ENCODE measurements at places on chromosomes 12 and 14.

DNA sequence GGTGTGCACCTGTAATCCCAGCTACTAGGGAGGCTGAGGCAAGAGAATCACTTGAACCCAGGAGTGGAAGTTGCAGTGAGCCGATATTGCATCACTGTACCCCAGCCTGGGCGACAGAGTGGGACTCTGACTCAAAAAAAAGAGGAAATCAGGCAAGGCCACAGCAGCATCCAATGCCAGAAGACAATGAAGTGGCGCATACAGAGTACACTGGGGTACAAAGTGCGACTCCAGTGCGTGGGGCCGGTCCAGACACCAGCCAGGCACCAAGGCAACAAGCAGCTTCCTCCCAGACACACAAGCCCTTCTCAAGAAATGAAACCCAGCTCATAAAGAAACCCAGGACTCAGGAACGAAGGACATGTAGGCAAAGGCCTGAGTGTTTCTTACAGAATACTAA is 28.2 kb downstream of the TTC7B start:
- no peak for DNase-seq

DNA sequence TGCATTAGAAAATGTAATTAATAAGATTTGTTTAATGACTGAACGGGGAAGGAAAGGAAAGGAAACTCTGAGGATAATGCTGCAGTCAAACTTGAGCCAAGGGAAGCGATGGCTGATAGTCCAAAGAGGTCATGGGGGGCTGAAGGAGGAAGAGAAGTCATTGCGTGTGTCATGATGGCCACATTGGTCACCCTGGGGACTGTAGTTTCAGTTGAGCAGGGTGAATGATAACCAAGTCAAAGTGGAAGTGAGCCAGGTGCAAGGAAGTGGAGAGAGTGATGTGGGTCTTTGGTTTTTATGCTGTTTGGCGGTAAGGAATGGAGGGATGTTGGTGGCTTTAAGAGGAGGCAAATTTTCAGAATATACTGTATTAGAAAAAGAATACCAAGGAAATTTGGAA is 21.6 kb downstream of the C12orf75 start:
- no peak for DNase-seq

- DNase-seq, result no peak
These were observed 60.6 kb upstream of the NOS1 start for GRCh38 chr12:117421987-117422386.

GRCh38 chr12:48671231-48671856 is 10.7 kb downstream of the KANSL2 start:
- DNase-seq, result no peak

- no peak for DNase-seq
These were observed 84.2 kb downstream of the SCARB1 start for GRCh38 chr12:124779161-124780141.

DNA sequence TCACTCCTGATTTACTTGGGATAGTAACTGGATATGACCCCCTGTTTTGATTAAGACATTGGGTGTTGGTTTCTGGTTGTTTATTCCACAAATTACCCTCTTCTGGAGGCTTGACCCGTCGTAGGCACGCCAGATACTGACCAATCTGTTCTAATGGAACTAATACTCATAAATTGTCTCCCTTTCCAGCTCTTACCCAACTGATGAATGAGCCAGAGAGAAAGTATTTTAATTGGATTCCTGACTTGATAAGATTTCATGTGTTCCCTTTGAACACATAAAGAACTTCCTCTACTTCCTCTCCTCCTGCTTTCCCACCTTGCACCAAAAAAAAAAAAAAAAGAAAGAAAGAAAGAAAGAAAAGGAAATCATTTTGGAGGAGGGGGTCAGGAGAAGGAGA is 340.9 kb downstream of the PCNX1 start:
- no peak for DNase-seq

DNA sequence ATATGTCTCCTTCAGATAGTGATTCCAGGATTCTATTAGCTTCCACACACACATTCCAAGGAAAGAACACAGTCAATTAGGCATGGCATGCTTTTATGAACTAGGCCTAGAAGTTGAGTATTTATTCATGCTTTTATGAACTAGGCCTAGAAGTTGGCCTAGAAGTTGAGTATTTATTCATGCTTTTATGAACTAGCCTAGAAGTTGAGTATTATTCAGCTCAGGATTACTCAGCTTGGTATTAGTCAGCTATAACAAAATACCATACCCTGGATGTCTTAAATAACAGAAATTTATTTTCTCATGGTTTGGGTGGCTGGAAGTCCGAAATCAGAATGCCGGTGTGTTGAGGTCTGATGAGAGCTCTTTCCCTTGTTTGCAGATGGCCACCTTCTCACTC is 442.7 kb upstream of the FLRT2 start:
- no peak for DNase-seq

DNA sequence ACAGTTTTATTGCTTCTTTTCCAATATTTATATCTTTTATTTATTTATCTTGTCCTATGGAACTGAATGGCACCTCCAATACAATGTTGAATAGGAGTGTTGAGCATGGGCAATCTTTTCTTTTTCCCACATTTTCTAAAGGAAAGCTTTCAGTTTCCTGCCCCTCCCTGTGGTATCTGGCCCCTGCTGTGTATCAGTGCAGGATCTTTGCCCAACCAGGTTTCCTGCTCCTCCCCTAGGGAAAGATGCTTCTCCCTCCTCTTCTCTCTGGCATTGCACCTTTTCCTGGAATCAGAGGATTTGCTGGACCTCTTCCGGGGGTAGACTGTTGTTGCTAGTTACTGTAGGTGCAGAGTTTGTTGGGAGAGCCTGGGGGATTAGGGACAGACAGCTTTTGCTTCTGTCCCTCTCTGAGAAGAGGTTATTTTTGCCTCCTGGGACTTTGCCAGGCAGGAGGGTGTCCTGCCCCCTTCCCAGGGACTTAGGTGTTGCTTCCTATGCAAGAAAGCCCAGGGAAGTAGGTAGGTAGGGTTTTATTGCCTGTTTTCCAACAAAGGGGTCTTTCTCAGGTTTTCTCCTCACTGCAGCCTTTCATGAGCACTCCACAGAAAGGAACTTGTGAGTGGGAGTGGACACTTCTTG is 67.6 kb downstream of the POLR3B start:
- no peak for DNase-seq

- no peak for DNase-seq
These were observed 189.8 kb upstream of the PRICKLE1 start for GRCh38 chr12:42779186-42779859.

DNA sequence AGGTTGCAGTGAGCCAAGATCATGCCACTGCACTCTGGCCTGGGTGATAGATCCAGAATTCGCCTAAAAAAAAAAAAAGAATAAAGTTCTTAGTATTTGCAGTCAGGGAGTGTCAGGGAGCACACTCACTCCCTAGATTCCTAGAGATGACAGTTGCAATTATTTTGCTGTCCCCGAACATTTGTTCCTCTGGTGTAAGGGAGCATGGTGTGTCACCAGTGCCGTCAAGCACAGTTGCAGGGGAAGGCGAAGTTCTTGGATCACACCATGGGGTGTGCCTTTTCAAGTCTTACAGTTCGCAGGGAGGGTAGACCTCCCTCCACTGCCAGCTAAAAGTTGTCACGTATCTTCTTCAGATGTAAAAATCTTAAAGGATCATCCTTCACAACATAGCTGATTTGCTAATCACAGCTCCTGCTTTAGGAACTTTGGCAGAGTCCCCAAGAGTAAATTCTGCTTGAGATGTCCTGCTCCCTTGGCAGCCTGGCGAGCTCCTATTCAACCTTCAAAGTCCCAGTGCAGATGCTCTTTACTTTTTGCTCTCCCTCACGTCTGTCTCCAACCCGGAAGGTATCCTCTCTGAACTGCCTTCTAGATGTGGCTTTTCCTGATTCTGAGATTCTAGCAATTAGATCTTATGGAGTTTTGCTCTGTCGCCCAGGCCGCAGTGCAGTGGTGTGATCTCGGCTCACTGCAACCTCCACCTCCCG is 11.3 kb downstream of the ACACB start:
- DNase-seq, result no peak

DNA sequence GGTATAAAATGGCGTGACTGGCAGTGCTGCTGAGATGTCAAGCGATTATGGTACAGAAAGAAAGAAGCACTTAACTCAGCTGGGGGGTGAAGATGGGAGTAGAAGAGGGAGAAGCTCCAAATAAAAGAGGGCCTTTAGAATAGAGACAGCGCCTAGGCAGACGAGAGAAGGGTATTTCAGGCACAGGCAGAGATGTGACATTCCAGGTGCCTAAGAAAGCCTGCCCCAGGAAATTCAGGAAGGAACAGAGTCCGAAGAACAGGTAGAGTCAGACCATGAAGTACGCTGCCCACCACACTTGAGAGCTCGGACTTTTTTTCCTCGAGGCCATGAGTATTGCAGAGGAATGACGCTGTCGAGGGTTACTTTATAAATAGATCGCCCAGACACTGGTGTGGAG is 170.9 kb upstream of the ATF7IP start:
- no peak for DNase-seq

- no peak for DNase-seq
These were observed 692 bp downstream of the MYG1 start for GRCh38 chr12:53300187-53300586.

- no peak for DNase-seq
These were observed 806.0 kb downstream of the VRK1 start for GRCh38 chr14:97603201-97603600.

DNA sequence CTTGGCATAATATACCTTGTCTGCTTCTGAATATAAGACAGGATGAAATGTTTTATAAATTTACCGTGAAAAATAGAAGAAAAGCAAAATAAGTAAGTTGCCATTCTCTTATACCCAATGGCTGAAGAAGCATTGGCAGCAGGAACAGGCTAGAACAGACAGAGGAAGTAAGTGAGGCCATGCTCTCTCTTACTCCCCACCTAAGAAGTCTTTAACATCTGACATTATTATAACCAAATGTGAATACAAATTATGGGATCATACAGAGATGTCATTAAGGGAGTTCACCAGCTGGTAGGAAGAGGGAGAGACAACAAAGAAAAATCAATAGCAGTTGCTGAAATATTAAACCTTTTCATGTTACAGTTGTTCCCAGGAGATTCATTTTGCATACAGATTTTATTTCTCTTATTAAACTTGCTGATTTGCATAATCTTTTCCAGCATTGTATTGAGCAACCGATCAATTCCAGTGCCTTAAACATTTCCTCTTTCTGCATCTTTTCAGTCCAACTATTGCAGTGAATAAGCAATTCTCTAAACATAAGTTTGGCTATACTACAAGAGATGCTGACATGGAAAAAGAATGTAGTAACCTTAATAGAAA is 270.6 kb downstream of the SLC6A15 start:
- DNase-seq, result no peak

GRCh38 chr12:126952096-126953007 is 1314.6 kb upstream of the TMEM132C start:
- no peak for DNase-seq

- no peak for DNase-seq
These were observed 30.5 kb upstream of the CSRP2 start for GRCh38 chr12:76909290-76909689.

DNA sequence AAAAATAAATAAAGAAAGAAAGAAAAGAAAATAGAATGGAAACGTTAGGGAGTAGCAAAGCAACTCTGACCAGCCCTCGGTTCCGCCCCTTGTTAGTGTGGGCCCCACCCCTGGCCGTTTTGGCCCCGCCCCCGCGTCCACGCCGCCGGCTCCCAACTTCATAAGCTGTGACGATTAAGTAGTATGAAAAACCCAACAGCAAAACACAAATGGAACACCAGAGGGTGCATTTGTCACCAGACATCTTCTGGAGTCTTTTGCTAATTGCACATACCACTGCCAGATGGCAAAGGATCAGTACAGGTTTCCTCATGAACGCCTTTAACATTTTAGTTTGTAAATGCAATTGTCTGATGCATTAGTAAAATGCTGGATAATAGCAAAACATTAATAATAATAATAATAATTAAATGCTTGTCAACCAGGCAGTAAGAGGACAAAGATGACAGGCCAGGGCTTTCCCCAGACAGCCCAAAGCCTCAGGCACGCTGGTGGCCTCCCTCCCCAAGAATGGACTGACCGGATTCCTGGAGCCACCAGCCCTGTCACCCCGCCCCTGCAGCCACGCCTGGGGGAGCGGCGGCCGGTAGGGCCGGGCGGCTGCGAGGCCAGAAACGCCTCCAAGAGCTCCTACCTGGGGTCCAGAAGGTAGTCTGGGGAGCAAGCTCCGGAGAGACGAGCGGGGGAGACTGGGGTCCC is 23.6 kb downstream of the HSP90AA1 start:
- DNase-seq, result peak; percentile 39

GRCh38 chr12:103097496-103097895 is 140.0 kb downstream of the ASCL1 start:
- no peak for DNase-seq

DNA sequence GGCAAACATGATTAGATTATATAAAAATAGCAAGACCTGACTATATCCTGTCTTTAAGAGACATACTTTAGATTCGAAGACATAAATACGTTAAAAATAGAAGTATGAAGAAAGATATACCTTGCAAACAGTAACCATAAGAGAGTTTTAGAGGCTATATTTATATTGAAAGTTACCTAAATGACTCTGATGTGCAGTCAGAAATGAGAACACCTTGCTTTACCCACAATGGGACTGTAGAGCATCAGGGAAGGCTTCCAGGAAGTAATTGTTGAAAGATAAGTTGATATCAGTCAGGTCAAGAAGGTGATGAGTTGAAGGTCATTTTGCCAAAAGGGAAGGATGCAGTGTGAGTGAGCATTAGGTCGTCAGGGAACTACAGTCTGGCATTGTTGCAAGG is 110.2 kb downstream of the NEDD1 start:
- no peak for DNase-seq

- no peak for DNase-seq
These were observed 142.7 kb downstream of the EGLN3 start for GRCh38 chr14:33808187-33808586.

- no peak for DNase-seq
These were observed 87.8 kb downstream of the KTN1 start for GRCh38 chr14:55667801-55668200.

All from stimulated activated CD8-positive, alpha-beta memory T cell treated with anti-CD3 and anti-CD28 coated beads, Interleukin-7, amount 100 ng/mL, for 1 hour (primary cell).